ENCODE measurements at places on chromosomes 3 and 15.
A peak's percentile ranks its signal among the peaks of the same experiment; 100 is the strongest.

DNA sequence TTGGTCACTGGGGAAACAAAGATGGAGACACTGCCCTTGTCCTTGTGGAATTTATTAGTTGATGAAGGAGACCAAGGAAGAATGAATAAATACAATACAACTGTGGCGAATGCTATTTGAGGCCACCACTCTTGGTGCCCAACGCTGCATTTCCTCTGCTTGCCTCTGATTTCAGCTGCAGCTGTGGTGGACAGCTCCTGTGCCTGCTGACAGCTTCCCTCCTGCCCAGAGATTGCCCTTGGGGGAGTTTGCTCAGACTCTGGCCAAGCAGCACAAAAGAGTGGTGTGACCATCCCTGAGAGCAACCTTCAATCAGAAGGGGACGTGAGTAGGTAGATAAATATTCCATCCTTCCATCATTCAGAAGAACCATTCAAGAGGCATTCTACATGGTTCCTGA, 64.6 kb upstream of the FHIT start:
- no peak for DNase-seq

DNA sequence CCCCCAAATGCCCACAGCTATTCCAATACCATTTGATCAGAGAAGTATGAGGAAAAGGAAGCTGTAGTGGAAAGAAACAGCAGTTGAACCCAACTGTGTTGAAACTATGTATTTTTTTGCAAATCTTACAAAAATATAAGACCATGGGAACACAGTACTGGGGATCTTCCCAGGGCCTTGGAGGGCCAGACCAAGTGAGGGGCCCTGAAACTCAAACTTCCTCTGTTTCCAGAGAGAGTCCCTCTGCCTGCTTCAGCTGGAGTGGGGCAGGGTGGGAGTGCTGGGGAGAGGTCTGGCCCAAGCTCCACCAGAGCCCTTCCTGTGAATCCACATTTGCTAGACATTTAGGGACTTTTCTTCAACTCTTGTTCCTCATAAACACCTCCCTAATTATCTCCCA, 263.9 kb downstream of the CHST2 start:
- DNase-seq: no peak

- DNase-seq: no peak
Measured at GRCh38 chr3:152445212-152445611, 176.5 kb downstream of the MBNL1 start.

GRCh38 chr3:194197981-194198695, 62.2 kb downstream of the HES1 start:
- no peak for DNase-seq

DNA sequence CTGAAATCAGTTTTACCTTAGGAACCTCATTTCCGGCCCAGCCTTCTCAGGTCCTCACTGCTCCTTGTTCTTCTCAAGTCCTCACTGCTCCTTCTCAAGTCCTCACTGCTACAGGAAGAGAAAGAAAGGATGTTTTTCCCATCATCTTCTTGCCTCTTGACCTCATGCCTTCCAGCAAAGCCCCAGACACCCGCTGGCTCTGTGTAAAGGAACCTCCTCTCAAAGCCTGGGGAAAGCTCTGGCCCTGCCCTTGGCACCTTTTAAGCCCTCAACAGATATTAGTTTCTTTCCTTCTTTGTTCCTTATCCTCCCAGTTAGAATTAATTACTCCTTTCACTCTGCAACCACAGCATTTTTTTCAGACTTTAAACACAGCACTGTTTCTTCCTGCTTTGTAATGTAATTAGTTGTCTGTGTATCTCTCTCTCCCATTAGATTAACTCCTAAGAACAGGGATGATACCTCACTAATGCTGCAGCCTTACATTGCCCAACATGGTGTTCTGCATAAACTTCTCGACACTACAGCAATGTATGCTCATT, 4.0 kb upstream of the WDR49 start:
- DNase-seq: no peak

GRCh38 chr3:157832588-157832987, 273.6 kb downstream of the SHOX2 start:
- DNase-seq: no peak

DNA sequence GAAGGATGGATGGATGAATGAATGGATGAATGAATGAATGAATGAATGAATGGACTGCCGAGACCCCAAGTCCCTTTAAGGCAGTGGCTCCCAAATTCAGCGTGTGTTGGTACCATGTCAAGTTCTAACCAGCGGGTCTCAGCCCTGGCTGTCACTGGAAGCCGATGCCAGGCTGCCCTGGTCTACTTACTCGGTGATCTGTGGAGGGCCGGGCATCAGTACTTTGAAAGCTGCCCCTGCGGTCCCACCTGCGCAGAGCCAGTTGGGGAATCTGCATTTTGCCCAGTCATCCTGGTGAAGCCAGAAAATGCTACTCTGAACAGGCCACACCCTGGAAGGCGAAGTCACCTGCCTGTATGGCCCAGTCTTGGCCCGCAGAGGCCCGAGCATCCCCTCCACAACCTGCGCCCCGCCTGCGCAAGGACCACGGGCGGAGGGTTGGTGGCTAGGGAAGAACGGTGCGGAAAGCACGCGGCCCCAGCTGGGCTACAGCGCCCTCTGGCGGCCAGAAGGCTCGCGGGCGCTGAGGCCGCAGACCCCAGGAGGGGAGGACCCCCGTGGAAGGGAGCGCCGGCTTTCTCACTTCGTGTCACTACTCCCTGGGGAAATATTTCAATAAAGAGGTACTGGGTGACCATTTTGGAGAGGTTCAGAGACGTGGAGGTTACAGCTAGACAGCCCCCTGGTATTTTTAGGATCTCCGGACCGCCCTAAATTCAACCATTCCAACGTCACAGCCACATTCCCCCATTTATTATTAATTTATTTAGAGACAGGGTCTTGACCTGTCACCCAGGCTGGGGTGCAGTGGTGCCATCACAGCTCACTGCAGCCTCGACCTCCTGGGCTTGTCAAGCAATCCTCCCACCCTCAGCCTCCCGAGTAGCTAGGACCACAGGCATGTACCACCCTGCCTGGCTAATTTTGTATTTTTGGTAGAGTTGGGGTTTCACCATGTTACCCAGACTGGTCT, 34.9 kb downstream of the PRKCD start:
- peak; percentile 30 for DNase-seq

DNA sequence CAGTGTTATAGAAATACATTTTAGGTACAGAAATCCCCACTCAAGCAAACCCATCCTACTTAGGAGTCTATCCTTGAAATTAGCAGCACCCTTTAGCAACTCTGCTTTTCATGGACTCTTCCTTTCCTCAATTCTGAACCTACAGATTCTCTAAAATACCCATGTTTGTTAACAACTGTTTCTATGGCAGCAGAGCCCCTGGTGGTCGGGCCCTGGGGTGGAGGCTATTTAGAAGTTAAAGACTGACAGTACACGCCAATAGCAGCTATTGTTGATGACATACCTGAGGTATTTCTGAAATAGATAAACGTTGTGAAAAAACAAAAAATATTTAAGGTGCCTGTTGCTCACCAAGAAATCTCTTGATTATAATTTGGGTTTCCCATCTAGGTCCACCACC, 23.4 kb upstream of the NRG4 start:
- no peak for DNase-seq

DNA sequence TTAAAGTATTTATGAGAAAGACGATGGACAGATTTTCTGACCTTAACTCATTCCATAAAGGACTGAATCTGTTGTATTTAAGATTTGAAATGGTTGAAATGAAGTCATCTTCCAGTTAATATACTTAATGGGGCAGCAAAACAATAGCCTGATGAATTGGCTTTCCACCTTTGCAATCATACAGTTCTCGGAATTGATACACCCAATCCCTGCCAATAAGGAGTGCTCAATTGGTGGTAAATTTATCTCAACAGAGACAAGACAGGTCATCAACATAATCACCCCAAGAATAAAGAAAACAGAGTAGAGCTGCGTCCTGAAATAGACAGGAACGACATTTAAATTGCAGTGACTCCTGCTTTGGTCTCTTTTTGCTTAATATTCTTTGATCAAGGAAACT, 11.2 kb downstream of the ANXA2 start:
- no peak for DNase-seq

DNA sequence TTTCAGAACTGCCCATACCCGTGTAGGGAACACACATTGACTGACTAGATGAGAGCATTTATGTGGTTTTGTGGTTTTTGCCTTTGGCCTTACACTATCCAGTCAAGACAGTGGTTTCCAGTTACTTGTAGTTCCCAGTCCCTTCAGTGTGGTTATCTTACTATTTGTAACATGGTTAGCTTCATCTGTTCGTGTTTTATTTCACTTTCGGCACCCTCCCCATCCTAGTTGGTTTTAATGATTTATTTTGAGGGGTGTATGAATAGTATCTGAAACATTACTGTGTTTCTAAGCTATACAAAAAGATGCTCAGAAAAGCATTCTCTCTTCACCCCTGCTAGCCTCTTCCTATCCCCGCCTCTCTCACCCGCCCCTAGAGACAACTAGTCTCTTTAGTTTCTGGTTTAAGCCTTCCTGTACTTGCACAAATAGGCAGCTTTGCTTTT, 14.1 kb downstream of the LYSMD4 start:
- DNase-seq: no peak

DNA sequence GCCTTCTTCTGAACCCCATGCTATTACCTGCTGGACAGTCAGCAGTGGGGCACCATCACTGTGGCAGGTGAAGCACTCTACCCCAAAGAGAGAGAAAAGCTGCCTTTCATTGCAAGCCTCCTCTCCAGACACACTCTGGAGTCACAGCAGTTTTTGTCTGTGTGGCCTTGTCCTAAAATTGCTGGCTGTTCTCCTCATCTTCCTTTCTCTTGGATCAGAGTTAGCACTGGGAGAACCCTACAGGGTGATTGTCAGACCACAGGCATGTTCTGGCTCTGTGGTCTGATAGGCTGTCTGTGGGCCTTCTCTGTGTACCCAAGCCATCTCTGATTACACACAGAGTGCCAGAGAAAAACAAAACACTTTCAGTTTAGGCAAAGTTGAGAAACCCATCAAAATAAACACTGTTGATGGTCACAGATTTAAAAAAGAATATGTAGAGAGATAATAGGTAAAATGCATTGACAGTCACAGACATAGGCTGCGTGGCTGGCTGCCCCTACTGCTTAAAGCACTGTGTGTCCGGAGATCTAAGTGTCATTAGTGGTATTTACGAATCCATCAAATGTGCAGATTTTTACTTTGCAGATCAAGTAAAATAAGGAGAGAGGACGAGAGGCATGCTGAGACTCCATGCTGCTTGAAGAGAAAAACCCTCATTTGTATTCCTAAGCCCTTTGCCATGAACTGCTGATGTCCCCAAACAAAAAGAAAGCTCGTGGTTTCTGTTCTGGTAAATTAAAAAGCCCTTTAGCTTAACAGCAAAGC, 689.9 kb downstream of the TUSC7 start:
- DNase-seq: no peak

DNA sequence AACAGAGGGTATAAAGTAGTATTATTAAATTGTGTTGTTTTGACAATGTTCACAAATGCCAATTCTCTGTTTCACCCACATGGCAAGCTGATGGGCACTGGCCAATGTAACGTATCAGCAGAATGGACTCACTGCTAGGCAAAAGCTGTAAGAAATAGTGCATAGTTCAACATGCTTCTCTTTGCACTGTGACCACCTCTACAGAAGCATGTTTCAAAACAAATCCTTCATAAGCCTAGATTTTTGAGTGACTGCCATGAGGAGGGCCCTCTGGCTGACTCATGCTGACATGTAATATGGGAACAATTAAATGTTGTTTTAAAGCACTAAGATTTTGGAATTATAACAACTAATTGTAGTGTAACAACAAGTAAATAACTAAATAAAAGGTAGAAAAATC, 3.2 kb downstream of the GBE1 start:
- DNase-seq: no peak

DNA sequence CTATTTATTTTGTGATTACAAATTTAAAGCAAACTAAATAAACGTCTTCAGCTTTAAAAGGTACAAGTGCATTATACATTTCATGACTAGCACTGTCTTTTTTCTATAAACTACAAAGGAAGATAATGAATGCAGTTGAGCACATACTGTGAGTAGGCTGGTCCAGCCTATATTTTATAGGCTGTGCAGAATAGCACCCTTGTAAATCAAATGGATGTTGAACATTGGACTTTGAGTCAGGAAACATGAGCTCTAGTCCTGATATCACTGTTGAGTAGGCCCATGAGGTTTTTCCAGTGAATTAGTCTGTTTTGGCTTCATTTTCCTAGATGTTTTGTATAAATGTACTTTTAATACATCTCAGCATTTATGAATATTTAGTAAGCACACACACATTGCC, 447.3 kb upstream of the KCNMB2 start:
- no peak for DNase-seq

DNA sequence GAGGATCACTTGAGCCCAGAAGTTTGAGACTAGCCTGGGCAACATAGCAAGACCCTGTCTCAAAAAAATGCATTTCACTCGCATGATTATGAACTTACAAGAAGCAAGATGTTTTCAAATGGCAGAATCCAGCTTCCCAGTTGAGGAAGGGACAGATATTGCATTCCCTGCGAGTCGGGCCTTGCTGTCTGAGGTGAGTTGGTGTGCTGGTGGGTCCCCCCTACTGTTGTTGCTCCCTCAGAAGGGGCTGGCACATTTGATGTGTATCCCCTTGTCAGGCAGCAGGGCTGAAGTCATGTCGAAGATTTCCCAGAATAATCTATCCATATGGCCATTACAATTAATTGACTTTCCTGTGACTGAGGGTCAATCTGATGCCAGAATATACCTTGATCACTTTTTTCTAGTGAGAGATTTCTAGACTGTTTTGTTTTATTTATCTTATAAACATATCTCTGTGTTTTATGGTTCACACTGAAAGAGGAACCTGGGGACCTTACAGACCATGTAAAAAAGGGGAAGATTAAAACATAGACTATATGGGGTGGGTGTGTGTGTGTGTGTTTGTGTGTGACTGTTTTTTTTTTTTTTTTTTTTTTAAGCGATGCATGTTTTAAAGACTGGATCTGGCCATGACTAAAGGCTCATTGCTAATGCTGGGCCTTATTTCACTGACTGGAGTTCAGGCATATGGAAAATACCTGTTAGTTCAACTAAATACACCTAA, 112.1 kb upstream of the MRPS22 start:
- no peak for DNase-seq

- no peak for DNase-seq
Measured at GRCh38 chr3:39013921-39014509, 37.7 kb downstream of the SCN11A start.

DNA sequence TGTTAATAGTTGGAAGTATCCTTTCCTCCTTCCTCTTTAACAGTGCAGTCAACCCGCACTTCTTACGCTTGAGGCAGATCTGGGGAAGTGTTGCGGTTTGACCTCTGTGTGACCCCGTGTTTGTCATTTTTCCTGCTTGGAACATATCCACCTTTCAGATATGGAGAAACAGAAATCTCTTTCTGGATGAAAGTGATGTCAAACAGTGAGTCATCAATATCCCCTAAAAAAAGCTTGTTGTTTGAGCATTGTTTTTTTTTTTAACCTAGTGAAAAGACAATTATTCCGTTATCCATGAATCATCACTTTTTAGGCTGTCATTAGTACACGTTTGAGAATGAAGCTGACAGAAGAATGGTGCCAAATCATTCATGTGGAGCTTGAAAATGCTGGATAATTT, 293.7 kb downstream of the ARPP21 start:
- no peak for DNase-seq

All from stimulated activated CD4-positive, alpha-beta T cell treated with anti-CD3 and anti-CD28 coated beads, Interleukin-4, amount 100 ng/mL, for 4 hours (primary cell).